ENCODE measurements at places on chromosomes 1 and 21.

- DNase-seq: peak; percentile 8
Observed at GRCh38 chr1:166489670-166490436, 323.1 kb upstream of the FAM78B start.

- DNase-seq: no peak
Observed at GRCh38 chr1:111906816-111907215, 82.7 kb downstream of the KCND3 start.

GRCh38 chr1:232218955-232219865 is 410.7 kb downstream of the SIPA1L2 start:
- no peak for DNase-seq

DNA sequence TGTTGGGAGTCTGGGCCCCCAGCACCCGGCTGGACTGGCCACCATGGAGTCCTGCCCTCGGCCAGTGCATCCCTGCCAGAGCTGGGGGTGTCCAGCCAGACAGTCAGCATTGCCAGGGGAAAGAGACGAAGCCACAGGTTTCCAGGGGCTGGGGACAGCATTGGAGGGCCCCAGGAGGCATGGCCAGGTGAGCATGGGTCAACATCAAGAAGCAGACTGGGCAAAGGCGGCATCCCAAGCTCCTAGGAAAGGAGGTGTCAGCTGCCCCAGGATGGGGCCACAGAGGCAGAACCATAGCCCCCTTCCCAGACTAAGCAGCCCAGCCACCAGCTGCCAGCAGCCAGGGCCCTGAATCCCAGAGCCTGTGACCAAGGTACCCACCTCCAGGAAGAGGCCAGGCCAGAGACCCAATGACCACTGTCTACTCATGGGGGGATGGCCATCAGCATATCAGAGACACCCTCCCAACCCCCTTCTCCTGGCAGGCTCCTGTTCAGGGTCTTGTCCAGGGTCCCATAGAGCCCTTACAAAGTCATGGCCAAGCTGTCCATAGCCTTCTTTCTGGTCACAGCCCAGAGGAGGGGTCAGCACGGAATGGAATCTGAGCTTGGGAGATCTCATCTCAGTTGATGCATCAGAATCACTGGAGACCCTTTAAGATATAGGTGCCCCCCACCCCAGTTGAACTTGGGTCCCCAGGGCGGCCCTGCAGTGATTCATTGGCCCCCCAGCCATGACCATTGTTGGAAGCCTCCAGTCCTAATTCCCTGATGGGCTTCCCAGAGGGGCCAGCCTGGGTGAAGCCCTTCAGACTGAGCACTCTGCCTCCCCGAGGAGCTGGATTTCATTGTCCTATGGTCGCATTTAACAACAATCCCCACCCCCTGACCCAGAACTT is 32.5 kb downstream of the WNT3A start:
- no peak for DNase-seq

DNA sequence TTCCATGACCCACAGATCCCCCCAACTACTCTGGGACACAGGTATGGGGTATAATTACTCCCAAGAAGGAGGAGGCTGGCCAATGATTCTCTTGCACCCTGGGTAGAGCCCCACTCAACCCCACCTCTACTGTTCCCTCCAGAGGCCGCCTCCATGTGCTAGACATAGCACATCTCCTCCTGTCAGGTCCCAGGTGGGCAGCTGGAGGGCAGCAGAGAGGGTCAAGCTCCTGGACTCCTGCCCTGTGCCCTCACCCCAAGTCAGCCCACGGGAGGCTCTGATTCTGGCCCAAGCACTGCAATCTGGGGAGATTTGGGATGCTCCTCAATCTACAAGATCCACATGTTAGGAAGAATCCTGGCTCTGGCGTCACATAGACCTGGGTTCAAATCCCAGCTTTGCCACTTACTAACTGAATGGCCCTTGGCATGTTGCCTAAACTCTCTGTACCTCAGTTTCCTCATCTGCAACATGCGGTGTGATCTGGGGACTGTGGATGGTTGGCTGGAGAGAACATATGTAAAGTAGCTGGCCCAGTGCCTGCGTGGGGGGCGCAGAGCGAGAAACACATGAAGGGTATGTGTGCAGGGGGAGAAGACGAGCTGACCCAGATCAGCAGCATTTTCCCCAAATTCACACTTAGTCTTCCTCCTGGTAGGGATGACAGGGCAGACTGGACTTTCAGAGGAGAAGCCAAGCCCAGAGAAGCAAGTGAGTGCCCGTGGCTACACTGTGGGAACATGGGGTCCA is 23.2 kb downstream of the TNNT2 start:
- no peak for DNase-seq

- DNase-seq: no peak
Observed at GRCh38 chr1:42423681-42424080, 32.1 kb downstream of the ZMYND12 start.
